ENCODE measurements at places on chromosomes 13 and 19. TPM values are rescaled to one million over a fixed set of nuclear protein-coding genes. Genes with fewer than 3 reads are reported as not detected.

DNA sequence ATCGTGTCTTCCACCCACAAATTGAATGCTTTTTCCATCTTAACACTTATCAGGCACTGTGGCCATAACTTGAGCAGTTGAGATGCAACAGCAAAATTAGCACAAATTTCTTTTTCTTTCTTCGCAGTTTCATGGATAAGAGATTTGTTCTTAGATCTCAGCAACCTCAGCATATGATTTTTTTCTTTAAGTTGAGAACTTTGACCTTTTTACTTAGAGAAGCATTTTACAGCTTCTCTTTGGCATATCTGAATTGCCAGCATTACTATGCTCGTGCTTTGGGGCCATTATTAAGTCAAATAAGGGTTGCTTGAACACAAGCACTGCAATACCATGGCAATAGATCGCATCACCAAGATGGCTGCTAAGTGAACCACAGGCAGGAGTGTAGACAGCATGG lies 16.1 kb downstream of the USPL1 start:
- DNase-seq = no peak

DNA sequence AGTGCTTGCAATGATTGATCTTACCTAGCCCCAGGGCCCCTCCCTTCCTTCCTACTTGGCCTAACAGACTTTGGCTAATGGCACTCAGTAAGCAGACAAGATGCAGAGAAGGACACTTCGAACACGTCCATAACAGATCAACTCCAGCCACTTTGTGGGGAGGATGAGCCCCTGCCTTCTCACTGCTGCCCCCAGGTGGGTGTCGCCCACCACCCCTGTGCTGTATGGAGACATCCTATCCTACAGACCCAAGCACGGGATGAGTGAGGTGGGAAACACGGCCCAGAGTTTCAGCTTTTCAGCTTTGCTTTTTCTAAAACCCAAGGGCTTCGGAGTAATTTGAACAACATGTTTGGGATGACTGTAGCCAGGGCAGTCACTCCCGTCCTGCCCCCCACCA lies 5.5 kb downstream of the SLC7A1 start:
- no peak for DNase-seq

- no peak for DNase-seq
Measured at GRCh38 chr19:19226663-19227062, 14.9 kb downstream of the NCAN start.

DNA sequence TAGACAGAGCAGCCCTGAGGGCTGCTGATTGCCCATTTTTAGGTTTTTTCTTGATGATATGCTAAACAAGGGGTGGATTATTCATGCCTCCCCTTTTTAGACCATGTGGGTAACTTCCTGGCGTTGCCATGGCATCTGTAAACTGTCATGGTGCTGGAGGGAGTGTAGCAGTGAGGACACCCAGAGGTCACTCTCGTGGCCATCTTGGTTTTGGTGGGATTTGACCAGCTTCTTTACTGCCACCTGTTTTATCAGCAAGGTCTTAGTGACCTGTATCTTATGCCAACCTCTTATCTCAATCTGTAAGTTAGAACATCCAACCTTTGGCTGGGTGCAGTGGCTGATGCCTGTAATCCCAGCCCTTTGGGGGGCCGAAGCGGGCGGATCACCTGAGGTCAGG lies 148.0 kb downstream of the PTPRS start:
- DNase-seq = no peak

- no peak for DNase-seq
Measured at GRCh38 chr19:21134934-21135366, 6.9 kb upstream of the ZNF431 start.

The RXFP2 gene
- total RNA-seq = not detected

DNA sequence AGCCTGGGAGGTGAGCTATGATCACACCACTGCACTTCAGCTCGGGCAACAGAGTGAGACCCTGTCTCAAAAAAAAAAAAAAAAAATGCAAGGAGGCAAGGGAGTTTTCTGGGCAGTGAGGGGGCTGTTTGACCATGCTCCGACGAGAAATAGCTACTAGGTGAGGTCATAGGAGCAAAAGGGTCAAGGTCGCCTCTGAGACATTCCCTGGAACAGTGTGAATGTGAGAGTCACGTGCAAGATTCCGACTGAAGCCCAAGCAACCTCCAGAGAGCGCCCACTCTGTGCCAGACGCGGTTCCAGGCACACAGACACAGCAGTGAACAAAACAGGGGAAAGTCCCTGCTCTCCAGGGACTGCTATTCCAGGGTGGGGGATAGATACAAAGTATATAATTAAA lies 2.5 kb downstream of the ZNRF4 start:
- no peak for DNase-seq

GRCh38 chr19:35963514-35963913 lies 27.3 kb downstream of the LRFN3 start:
- DNase-seq = peak; percentile 73
